A549 treated with RU486 at 1 μM for 4 hours (cell line): ENCODE measurements at places on chromosomes 13 and 19. TPM values are rescaled to one million over a fixed set of nuclear protein-coding genes. Genes with fewer than 3 reads are reported as not detected.

Gene ATXN8OS
- not detected in 5 replicates for total RNA-seq

Gene TMEM59L
- 3.8 to 6.7 TPM (median 5.8 TPM) in 5 replicates for total RNA-seq

Gene GRIN2D
- total RNA-seq: 7.3 to 11.8 TPM (median 10.0 TPM) in 5 replicates

Gene FAM216B
- total RNA-seq: not detected in 5 replicates
